ENCODE measurements at places on chromosomes 3 and 15.

DNA sequence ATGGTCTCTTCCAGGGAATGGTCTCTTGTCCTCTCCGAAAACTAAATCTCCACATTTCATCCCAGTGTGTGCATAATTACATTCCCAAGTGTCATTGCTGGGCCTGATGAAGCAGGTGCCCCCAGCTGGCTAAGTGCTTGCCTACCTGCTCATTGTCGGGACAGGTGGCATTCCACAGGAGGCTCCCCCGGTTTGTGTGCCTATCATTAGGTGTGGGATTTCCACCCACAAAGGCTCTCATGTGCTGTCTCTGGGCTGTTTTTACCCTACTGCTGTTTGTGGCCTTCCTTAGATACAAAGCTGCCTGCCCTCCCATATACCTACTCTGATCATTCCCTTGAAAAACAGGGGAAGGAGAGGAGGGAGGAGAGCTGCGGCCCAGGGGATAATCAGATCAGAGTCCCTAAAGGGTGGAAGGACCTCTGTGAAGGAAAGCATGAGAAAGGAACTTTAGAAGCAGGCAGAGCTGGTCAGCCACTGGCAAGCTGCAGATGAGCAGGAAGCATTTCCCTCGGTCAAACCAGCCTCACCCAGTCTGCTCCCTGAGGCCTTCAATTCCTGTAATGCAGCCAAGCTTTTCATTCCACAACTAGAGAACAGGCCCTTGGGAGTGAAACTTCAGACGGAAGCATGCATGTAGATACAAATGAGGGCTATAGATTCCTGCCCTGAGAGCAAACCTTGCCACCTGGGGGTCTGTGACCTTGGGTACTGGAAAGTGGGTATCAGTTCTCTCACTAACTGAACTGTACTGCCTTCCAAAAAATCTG lies 60.7 kb upstream of the HEG1 start:
- no peak for DNase-seq

DNA sequence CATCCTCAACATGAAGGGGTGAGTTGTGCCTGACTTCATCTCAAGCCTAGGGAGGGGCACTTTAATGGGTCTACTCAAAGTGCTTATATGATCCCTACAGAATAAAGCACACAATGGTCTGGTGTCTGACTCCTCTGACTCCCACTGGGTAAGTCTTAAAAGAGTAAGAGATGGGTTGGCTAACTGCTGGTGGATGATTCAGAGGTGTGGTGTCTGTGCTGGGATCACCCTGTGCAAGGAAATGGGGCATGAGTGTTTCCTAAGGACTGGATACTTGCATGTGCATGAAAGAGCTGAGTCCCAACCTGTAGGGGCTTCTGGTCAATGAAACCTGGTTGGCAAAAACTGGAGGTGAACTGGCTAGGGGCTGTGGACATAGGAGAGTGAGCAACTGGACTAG lies 158.8 kb downstream of the IL20RB start:
- DNase-seq = no peak

- DNase-seq = no peak
These were observed 18.8 kb downstream of the SLC25A26 start for GRCh38 chr3:66239513-66240123.

DNA sequence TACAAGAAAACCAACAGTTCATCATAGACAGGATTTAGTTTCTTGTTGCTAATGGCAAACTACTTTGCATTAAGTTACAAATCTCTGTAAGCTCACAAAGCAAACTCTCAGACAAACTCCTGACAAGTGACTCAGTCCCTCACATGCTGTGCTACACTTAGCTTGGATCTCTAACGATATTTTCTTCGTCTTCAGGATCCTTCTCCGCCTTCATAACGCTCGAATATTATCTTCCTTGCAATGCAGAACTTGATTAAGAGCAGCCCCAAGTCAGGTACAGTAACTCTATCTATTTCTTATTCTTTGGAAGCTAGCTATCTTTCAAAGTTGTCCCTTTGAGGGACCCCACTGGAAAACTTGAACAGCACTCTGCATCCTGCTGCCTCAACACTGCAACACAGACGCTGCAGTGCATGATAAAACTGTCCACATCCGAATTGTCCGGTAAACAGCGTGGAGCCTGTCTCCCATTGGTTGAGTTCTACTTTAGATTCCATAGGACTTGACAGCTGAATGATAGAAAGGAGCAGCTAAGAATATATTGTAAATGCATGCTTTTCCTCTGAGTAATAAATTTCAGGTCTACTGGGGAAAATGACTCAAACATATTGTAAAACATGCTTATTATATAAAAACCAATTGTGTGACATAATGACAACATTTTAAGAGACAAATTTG lies 61.3 kb downstream of the UACA start:
- no peak for DNase-seq

DNA sequence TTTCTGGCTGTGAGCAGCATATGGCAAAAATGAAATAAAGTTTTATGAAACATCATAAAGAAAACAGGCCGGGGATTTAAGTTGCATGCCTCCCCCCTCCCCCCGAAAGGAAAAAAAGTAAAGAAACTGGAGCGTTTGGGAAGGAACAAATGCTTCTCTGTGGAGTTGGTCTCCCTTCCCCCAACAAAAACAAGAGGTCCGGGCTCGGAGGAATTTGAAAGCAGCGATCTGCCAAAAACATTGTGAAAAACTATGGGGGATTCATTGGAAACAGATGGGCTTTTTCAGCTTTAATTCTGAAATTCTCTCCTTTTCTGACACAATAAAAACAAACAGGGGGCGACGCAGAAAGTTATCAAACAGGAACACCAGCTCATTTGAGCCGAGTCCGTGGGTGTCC lies 17.0 kb downstream of the RGMA start:
- DNase-seq = no peak

- no peak for DNase-seq
These were observed 17.0 kb upstream of the LMCD1 start for GRCh38 chr3:8484409-8485140.

DNA sequence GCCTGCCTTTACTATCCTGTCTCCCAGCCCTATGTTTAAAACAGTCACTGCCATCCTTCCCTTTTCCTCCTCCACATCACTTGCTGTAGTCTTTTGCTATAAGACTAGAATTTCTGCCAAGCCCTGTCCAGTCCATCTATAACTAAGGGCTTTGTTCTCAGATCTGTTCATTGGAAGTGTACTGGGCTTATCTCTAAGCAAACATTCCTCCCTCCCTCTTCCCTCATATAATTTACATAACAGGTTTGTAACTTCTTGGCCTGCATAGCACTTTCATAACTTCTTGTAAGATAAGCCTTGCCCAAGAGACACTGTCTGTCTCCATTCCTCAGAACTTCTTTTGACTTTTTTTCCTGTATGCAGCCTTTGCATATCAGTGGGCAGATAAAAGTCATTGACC lies 16.7 kb downstream of the TPRG1 start:
- no peak for DNase-seq

DNA sequence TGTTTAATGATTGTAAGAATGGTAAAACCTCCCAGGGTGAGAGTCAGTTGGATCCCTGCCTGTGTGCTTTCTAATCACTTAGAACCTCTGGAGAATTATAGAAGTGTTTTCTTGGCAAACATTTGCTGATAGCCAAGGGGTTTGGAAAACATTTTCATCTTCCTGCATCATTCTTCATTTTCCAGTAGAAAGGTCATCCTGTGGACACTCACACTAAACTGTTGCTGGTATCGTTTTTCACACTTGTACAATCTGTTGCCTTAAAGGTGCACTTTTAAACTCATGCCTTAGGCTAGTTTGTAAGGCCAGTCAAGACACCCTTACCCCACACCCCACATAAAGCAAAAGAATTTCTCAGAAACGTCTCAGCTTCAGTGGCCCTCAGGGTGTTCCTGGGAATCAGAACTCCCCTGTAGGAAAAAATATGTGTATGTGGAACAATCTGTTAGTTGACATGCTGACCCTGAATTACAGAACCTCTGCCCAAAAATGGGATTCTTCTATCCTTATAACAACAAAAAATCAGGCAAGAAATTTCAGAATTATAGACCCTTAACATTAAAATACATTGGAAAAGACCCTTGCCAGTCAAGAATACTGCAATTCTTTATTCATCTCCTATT lies 5.8 kb upstream of the PLD1 start:
- no peak for DNase-seq

- DNase-seq = no peak
These were observed 8.3 kb upstream of the USP8 start for GRCh38 chr15:50415752-50416404.

- DNase-seq = no peak
These were observed 276.6 kb upstream of the ZPLD1 start for GRCh38 chr3:102158080-102158740.

DNA sequence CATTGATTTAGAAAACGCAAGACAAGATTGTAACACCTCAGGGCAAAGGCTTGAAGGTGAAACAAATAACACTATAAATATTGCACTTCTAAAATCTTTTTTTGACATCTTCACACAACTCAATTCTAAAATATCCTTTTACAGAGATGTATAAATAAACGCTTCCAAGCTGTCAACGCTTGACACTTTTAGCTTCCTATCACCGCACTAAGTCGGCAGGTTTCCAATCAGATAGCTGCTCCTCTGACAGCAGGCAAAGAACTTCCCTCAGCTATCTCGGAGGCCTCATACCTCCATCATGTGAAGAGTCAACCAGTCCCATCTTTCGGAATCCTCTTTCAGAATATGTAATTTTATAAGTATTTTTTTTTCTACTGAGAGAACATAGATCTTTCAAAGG lies 71.0 kb downstream of the PCOLCE2 start:
- no peak for DNase-seq

GRCh38 chr3:39900462-39901002 lies 91.1 kb downstream of the MYRIP start:
- no peak for DNase-seq

- DNase-seq = no peak
These were observed 381.6 kb upstream of the NAALADL2 start for GRCh38 chr3:174477491-174477890.
